ENCODE measurements at places on chromosomes 6 and 20.

DNA sequence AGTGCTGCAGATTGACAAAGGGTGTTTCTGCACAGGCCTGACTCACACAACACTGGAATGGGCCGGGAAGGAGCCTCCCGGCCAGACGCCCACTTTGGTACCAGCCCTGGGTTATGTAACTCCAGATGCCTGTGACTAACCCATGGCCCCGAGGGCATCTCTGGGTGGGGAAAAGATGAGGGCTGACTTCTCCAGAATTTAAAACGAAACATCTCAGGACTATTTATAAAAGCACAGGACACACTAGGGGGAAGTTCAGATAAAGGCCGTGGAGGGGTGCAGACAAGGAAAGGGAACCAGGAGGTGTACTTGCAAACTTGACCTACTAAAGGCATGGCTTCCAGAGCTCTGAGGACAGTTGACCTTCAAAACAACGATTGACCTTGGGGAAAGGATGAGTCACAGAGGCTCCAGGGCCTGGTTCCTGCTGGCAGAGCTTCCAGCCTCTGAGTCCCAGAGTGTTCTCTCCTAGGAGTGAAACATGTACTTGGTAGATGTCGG, 196.9 kb downstream of the NFATC2 start:
- DNase-seq = no peak

- no peak for DNase-seq
Observed at GRCh38 chr6:170227521-170227983, 63.3 kb downstream of the DLL1 start.

- no peak for DNase-seq
Observed at GRCh38 chr6:108707328-108707976, 140.8 kb upstream of the ARMC2 start.

DNA sequence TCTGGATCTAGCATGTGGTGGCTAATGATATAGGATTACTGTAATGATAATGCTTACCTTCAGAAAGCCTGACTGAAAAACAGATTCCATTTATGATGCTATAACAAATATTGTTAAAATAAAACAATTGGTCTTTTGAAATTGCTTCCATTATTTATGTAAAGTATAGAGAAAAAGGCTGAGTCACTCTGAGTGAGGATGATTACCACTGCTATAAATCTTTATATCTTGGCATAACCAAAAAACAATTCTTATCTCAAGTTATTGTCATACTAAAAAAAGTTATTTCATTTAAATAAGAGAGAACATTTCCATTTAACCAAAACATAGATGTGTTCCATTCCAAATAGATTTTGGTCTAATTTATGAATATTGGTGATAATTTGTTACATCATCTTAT, 53.0 kb upstream of the DST start:
- DNase-seq = no peak

GRCh38 chr6:158160932-158161539, 7.0 kb downstream of the SERAC1 start:
- DNase-seq = no peak

Data from mesendoderm (in vitro differentiated cells).